ENCODE measurements at places on chromosomes 1 and 21.

DNA sequence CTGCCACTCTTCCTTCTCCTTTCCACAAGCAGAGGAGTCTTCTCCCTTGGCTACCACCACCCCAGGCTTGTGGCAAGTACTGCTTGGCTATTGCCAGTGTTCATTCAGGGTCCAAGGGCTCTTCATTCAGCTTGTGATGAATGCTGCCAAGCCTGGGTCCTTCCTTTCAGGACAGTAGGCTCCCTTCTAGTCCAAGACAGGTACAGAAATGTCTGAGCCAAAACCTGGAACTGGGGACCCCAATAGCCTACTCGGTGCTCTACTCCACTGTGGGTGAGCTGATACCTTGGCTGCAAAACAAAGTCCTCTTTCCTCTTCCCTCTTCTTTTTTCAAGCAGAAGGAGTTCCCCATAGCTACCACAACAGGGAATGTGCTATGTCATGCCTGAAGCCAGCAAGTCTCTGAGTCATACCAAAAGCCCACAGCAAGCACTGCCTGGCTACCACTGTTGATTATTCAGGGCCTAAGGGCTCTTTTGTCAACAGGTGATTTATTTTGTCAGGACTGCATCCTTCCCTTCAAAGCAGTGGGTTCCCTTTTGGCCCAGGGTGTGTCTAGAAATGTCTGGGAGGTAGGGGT, 268.9 kb downstream of the HHAT start:
- H3K36me3 ChIP-seq = no peaks in the 10 kb centered on the region
- no peak overlapping the region for H3K4me3 ChIP-seq
- no peak for DNase-seq
- no peak overlapping the region for H3K27ac ChIP-seq
- no peaks in the 10 kb centered on the region for H3K27me3 ChIP-seq
- H3K4me1 ChIP-seq = no peaks in the 10 kb centered on the region

DNA sequence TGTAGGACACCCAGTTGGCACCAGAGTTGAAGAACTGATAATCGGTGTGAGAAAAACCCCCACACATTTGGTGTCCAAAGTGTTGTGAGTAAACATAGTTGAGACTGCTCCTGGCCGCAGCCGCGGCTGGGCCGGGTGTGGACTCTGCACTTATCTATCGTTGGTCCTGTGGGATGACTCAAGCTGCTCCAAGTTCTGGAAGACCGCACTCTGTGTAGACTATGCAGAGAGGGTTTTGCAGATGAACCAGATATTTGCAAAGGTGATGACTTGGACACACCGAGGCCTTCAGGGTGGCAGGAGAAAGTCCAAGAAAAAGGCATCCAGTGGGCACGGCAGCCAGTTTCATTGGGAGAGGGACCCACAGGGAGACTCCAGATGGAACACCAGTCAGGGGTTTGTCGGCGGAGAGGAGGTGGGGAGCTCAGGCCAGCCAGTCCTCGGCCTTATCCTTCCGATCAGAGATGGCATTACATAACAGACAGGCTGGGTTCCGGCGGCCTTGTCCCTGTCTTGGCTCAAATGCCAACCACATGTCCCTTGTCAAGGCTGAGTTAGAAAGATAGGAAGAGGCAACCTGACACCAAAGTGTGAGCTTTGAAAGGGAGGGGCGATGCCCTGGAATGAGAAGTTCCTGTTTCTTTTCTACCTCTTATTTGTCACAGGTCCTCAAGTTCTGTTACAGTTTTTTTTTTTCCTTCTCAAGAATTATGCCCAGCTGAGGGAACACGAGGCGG, 21.1 kb downstream of the C2CD2 start:
- H3K4me3 ChIP-seq = no peak overlapping the region
- H3K4me1 ChIP-seq = peaks cover 27% of the 10 kb centered on the region
- H3K27me3 ChIP-seq = no peaks in the 10 kb centered on the region

DNA sequence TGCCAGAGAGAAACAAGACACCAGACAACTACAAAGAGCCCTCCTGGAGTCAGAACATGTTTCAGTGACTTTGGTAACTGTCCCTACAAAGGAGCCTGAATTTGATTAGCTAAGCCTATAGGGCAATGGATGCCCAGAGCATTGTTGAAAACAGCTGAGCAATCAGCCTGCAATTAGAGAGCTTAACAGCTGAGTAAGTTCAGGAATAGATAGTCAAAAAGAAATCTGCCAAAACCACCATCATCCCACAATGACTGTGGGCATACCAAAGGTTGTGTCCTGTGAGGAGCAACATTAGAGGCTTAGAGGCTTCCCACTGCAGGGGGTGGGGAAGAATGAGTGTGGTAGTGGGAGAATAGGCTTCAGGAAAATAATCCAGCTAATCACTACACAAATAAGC, 32.1 kb downstream of the SH3BP5L start:
- no peaks in the 10 kb centered on the region for H3K36me3 ChIP-seq
- no peak overlapping the region for H3K27ac ChIP-seq
- DNase-seq = no peak
- H3K4me1 ChIP-seq = no peaks in the 10 kb centered on the region
- H3K27me3 ChIP-seq = no peaks in the 10 kb centered on the region

- H3K4me3 ChIP-seq = peak within 1 kb of the TSS; percentile 78
- no peaks in the 10 kb centered on the region for H3K36me3 ChIP-seq
- H3K27ac ChIP-seq = peak within 1 kb of the TSS; percentile 64
- H3K27me3 ChIP-seq = peaks cover 47% of the 10 kb centered on the region
- peak; percentile 50 for DNase-seq
Measured at GRCh38 chr1:32900956-32901822, at the start of gene TMEM54. TSS of gene TMEM54 (minus strand) at chr1:32901389. CDS start at chr1:32901238, 151 bp downstream.

- H3K27me3 ChIP-seq = no peaks in the 10 kb centered on the region
- H3K27ac ChIP-seq = peak overlapping the region; percentile 0
- peaks cover 5% of the 10 kb centered on the region for H3K4me1 ChIP-seq
- H3K36me3 ChIP-seq = peaks cover 2% of the 10 kb centered on the region
- no peak for DNase-seq
- H3K4me3 ChIP-seq = no peak overlapping the region
Measured at GRCh38 chr1:45730780-45731319, 19.6 kb downstream of the IPP start.

Data from progenitor cell of endocrine pancreas (in vitro differentiated cells).